ENCODE measurements at places on chromosomes 2 and 18. TPM values are rescaled to one million over a fixed set of nuclear protein-coding genes. Genes with fewer than 3 reads are reported as not detected.

GRCh38 chr2:149661844-149662243, 74.3 kb upstream of the MMADHC start:
- no peak for DNase-seq

DNA sequence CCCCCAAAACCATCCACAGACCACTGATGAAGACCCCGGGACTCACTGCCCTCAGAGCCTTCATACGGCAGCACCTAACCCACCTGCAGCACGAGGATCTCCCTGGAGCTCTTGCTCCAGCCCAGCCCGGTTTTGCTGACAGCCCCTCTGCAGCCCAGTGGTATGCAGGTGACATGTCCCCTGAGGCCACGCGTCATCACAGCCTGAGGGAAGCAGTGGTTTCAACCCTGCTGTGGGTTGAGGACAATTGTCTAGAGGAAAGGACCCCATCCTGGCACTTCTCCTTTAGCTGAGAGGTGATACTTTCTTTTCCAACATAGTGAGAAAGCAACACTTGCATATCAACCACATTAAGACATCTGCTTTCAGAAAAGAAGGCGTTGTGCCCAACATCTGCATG, 134.0 kb downstream of the SEPTIN10 start:
- DNase-seq: no peak

- no peak for DNase-seq
Observed at GRCh38 chr2:102340778-102341177, 14.8 kb upstream of the IL18R1 start.

DNA sequence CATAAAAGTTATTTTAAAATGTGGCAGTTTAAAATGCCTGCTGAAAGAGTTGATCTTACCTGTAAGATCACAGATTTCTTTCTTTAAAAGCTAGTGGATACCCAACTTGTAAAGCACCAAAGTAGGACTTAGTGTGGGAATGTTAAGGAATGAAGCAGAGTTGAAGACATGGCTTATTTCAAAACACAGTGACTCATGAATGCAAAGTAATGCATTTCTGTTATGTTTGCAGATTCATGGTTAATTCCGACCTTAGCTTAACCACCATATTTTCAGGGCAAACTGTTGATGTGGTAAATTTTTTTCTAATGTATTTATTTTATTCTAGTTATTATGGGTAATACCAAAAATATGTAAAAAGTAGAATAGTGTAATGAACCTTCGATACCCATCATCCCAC, 206.8 kb upstream of the FOSL2 start:
- DNase-seq: no peak

DNA sequence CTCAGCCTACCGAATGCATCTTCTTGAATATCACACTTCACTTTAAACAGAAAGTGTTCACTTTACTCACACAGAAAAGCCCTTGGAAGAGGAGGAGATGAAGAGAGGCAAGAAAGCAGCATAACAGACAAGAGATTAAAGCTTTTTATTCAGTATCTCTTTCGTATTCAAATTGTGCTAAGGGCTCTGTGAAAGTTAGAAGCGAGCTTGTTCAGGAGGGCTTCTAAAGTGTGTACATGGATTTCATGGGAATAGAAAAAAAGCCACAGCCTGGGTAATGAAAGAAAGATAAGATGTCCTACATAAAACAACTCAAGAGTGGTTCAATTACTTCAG, 531.9 kb downstream of the TMEM182 start:
- DNase-seq: no peak

GRCh38 chr18:39134255-39134654, 1568.7 kb upstream of the CELF4 start:
- DNase-seq: no peak

- DNase-seq: no peak
Observed at GRCh38 chr2:904246-905024, 46.2 kb upstream of the SNTG2 start.

DNA sequence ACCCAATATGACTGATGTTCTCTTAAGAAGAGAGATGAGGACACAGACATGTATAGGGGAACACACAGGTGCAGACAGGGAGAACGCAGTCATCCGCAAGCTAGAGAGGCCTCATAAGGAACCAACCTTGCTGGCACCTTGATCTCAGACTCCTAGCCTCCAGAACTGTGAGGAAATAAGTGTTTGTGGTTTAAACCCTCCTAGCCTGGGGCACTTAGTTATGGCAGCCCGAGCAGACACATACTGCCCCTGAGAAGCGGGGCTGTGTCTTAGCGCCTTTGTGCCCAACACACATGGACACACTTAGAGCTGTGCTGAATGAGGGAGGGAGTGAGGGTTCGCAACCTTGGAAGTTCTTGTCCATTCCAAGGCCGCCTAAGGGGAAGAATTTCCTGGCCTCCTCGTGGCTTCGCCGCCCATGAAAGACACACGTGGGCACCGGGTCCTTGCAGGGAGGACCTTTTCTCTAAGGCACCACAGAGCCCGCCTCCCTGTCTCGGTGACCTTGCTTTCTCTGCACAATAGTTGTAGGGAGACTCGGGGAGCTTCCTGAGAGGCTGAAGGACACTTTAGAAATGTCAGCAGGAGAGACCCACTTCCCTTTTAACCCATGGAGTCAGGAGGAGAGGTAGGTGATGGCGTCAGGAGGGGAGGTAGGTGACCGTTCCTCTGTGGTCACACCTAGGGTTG, 224.5 kb upstream of the HDAC4 start:
- DNase-seq: no peak

GRCh38 chr18:11148680-11149440, 509 bp downstream of the PIEZO2 start:
- DNase-seq: no peak

DNA sequence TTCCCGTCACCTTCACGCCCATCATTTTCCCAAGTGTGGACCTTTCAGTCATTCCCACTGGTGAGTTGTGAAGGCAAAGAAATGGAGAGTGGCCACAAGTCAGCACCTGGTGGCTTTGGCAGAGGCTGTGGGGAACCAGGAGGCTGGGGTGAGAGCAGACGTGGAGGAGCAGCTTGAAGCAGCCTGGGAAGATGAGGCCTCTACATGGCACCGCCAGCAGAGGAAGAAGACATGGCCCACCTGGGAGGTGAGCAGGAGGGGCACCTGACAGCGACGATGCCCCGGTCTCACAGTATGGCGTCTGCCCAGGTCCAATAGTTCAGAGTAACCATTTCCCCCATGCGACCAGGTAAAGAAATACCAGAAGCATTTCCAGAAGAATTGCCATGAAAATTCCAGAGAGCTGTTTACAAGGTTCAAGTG, 69.0 kb downstream of the TPO start:
- no peak for DNase-seq

- DNase-seq: peak; percentile 80
Observed at GRCh38 chr2:20525041-20526035, 78.5 kb downstream of the RHOB start.

The CYP27C1 gene
- 2.4 TPM for total RNA-seq

GRCh38 chr2:85053802-85054201, 79.4 kb upstream of the TCF7L1 start:
- no peak for DNase-seq

The FEV gene
- not detected for total RNA-seq

The ERICH2 gene
- not detected for total RNA-seq

GRCh38 chr2:143399631-143400069, 270.4 kb downstream of the ARHGAP15 start:
- DNase-seq: no peak

All from lower leg skin (tissue), 4 donors.